ENCODE measurements at places on chromosomes 1 and 21.

- DNase-seq = no peak
These were observed 43.8 kb downstream of the FAAP20 start for GRCh38 chr1:2150801-2151200.

DNA sequence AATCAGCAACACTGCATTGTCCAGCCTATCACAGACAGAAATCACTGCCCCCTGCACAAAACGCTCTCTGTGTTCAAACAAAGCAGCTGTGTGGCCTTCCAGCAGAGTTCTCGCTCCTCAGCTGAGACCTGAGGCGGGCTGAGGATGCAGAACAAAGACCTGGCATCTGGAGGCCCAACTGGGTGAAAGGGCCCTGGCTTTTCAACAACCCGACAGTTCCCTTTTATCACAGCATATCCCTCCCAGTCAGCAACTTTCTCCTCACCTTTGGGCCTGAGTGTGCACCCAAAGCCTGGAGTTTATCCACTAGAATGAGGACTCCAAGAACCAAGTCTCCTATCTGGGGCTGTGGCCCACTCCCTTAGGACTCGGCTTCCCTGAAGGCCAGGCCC, 42.6 kb upstream of the A3GALT2 start:
- no peak for DNase-seq

DNA sequence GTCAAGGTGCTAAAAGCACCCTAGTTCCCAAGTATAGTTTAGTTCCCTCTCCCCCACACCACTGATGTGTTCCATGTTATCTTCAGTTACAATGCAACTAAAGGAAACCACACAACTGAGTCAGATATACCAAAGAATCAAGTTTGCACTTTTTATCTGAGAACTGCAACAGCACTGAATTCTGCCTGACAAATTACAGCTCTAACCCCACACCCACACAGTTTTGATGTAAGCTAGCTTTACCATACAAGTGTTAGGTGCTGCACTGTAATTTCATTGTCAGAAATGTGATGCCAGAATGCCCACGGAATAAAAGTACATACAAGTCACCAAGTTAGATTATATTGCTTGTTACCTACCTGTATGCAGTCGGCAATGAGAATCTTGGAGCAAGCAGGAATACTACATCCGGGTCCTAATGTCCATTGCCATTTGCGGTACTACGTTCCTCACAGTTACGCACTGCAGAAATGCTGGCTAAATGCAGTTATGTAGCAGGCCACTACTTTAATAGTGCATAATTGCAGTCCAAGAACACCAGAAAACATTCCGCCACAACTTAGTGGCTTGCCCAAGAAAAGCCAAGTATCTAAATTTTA, 12.1 kb downstream of the SFPQ start:
- DNase-seq = no peak

DNA sequence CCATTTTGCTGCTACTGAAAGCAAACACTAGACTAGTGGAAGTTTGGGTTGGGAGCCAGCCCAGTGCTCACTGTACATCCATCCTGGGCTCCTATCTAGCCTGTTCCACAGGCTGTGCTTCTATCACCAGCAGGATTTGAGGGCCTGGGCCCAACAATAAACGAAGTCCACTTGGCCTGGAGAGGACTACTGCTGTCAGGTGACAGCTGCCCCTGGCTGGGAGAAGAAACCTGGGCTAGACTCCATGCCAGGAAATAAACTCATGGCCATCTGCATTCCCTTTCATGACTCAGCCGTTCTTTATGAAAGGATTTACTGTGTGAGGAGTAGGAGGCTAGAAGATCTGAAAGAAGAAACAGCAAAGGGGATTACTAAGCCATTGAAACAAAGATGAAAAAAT, 35.5 kb downstream of the COLGALT2 start:
- no peak for DNase-seq

DNA sequence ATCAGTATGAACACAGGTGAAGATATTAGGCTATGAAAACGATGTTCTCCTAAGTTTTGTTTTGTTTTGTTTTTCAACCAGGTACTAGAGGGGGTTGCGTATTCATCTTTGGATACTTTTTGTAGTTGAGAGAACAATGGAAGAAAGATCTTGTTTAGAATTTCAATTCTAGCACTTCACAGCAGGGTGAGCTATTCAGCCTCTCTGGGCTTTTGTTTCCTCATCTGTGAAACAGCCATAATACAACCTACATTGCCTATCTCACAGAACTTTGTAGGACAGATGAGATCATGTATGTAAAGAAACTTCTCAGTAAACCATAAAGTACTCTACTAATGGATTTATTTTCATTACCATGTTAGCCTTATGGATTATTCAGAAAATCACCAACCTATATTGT, 199.5 kb downstream of the GPATCH2 start:
- no peak for DNase-seq

- DNase-seq = no peak
These were observed 178.7 kb downstream of the HIVEP3 start for GRCh38 chr1:41740058-41740457.

- peak; percentile 0 for DNase-seq
These were observed 34.5 kb upstream of the ACTRT2 start for GRCh38 chr1:2986549-2987305.

DNA sequence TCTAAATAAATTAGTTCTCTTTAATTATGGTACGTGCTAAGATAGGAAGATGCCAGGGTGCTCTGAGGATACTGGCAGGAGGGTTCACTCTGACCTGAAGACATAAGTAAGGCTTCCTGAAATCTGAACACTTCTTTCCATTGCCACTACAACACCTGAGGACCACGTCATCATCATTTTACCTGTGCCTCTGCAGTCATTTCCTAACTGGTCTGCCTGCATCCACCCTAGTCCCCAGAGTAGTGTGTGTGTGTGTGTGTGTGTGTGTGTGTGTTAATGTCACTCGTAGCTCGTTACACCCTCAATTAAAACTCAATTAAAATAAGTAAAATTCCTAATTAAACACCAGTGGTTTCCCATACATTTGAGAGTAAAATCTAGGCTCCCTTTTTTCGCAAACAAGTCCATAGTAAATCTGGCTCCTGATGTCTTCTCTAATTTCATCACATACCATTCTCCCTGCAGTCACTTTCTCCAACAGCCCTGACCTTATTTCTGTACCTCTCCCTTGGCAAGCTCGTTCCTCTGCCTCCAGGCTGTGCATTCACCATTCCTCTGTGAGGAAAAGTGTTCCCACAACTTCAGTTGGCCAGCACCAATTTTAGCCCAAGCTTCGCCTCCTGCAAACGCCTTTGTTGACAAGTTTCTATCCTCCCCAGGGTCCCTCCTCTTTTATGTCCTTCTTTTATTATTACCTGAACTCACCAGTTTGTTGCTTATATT, 8.7 kb downstream of the IL12RB2 start:
- DNase-seq = no peak

DNA sequence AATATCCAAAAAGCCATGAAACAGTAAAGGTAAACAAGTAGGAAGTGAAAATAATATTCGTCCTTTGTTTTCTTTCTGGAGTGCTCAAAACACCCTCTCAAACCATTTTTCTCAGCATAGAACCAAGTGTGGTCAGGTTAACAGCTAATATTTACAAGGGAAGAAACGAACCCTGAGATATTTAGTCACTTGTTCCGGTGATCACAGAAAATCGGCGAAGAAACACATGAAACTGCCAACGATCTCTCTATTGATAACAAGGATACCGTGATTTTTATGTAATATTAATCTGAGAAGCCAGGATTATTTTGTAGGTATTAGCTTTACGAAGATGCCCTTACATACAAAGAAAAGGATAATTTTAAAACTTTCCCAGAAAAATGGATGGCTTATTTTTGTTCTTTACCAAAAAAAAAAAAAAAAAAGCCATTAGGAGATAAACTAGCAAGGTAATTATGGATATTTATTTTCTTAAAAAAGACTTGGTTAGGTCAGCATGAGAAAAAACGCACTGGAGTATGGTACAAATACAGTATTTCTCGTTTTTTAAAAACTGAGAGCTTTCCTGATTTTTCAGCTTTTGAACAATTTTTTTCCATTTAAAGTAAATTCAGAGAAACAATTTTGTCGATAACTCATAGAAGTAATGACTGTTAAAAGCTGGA, 107.3 kb upstream of the HNRNPU start:
- DNase-seq = no peak

DNA sequence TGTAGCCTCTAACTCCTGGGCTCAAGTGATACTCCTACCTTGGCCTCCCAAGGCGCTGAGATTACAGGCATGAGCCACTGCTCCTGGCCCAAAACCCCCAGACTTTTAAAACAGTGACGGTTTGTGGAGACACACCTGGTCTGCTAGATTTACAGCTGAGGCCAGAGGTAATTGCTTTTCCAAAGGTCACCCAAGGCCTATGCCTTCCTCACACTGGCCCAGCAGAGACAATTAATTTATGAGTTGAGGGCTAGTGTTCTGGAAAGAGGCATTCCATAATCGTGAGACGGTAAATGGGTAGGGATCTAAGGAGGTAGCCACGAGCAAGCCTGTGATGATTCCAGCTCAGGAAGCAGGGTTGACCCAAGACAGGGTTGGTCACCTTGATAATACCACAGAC, 12.4 kb upstream of the PARP1 start:
- DNase-seq = no peak

GRCh38 chr1:28796352-28797211, 15.4 kb upstream of the OPRD1 start:
- no peak for DNase-seq

- no peak for DNase-seq
These were observed 32.2 kb upstream of the CYP4X1 start for GRCh38 chr1:46991083-46991923.

DNA sequence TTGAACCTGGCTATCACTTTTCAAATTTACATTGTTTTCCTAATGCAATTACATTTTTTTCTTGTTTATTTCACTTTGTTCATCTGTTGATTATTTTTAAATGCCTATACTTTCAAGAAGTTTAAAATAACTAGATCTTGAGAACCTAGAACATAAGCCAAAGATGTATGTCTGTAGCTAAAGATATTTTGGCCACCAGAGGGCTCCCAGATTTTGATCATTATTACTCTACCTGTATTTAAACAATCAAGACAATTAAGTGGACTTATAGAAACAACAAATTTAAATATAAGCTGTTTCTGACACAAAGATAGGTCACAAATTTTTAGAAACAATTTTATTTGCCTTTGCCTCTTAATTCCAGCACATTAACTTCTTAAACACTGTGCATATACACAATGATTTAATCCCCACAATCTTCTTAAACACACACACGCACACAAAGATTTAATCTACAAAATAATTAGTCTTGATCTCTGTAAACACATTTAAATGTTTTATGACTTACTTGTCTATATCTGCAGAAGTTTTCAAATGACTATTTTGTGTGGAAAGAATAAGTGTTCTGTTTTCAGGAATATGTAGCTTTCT, 380.0 kb downstream of the DSCAM start:
- DNase-seq = no peak

DNA sequence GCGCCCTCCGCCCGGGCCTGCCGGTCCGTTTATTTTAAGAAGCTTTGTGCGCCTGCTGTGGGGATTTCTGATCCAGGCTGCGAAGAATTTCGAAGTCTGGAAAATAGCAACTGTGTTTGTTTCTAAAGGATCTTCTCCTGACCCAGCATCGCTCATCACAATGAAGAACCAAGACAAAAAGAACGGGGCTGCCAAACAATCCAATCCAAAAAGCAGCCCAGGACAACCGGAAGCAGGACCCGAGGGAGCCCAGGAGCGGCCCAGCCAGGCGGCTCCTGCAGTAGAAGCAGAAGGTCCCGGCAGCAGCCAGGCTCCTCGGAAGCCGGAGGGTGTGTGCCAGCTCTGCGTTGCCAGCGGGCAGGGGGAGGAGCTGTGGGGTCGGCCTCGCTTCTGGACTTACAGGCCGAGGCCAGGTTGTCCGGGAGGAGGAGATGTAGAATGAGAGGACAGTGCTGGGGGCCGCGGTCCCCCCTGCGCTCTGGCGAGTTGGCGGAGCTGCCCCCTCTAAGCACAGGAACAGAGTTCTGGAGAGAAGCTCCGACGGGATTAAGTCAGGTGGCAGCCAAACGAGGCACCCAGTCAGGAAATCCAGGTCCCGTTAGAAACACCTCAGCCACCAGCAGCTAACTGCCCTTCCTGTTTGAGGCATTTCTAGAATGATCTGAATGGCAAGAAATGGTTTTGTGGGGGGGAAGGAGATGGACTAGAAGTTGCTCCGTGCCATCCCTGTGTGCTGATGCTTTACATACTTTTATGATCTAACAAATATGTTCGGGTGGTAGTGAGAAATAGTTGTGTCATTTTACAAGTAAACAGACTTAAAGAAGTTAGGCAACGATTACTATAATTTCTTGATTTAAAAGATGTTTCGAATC, 948 bp downstream of the TXLNA start:
- peak; percentile 19 for DNase-seq

GRCh38 chr1:32533792-32534327, 5.4 kb upstream of the ZBTB8A start:
- DNase-seq = no peak

GRCh38 chr1:10745886-10746455, 50.5 kb downstream of the CASZ1 start:
- no peak for DNase-seq

DNA sequence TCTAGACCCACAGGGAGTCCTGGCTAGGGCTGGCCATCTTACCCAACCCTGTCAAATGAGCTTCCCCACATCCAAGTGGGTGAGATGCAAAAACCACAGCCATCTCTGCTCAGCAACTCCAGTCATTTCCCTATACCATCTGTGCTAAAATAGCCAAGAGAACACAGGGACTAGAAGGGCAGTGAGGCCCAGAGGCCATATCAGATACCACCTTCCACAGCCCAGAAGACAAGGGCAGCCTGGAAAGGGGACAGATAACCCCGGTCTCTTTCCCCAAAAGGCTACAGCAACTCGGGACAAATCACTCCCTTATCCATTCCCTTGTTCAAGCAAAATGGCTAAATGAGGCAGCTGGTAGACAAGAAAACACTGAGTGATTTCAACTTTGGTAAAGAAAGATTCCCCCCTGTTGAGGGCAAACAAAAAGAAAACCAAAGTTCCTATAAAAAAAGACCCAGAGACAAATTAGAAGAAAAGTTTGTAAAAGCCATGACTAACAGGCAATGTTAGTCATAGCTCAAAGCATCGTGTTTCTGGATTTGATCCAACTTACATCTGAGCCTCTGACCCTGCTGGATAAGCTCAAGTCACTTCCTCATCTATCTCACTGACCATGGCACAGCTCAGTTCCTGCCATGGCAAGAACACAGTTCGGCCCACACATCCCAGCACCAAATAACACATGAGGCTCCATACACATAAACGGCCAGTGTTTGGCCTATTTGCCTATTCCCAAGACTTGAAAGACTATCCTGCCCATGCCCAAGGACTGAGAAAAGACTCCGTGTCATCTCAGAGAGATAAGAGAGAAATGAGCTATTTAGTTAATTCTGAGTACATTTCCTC, 3.1 kb downstream of the LAMB3 start:
- no peak for DNase-seq

- DNase-seq = no peak
These were observed 20.8 kb upstream of the PDZK1IP1 start for GRCh38 chr1:47210666-47211065.

GRCh38 chr1:159040206-159040605, 30.5 kb downstream of the IFI16 start:
- no peak for DNase-seq

GRCh38 chr1:26034504-26035202, 11.3 kb downstream of the SLC30A2 start:
- DNase-seq = no peak

- DNase-seq = no peak
These were observed 264.0 kb downstream of the ADGRL2 start for GRCh38 chr1:82064691-82065090.

All from activated gamma-delta T cell treated with Interleukin-2 at 50 U/mL for 16 hours (primary cell).